ENCODE measurements at places on chromosomes 4 and X.

GRCh38 chr4:8922481-8922880 lies 50.8 kb upstream of the HMX1 start:
- DNase-seq, result no peak

DNA sequence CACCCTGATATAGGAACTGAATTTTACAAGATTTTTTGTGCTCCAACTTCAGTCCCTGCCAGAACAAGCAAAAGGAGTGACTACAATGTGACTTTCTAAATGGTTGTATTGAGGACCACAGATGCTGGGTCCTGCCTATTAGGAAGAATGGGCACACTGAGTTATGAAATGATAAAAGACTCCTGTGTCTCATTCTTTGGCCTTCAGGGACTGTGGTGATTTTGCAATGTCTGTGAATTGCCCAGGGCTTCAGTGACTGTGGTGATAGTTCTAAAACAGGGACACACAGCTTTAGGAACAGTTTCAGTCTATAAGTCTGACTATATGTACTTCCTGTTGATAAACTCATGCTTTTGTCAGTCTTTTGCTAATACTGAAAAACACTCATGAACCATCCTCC lies 210.2 kb downstream of the DMD start:
- DNase-seq, result no peak

GRCh38 chr4:139668036-139668435 lies 2.4 kb downstream of the MGST2 start:
- DNase-seq, result no peak

DNA sequence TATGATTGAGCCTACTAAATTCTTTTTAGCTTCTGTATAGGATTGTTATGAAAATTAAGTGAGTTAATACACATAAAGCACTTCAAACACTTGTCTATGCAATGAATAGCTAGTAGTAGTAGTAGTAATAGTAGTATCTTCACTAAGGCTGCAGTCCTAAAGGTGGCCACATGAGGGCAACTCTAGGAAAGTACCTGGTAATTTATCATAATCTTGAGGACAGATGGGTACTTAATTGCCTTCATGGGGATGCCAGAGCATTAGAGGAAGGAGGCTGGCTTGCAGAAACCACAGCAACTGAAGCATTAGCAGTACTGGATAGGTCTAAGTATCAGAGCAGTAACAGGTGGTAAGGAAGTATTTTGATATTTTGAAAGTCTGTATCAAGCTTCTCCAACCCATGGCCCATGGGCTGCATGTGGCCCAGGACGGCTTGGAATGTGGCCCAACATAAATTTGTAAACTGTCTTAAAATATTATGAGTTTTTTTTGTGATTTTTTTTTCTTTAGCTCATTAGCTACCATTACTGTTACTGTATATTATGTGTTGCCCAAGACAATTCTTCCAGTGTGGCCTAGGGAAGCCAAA lies 17.3 kb downstream of the NIPAL1 start:
- no peak for DNase-seq

DNA sequence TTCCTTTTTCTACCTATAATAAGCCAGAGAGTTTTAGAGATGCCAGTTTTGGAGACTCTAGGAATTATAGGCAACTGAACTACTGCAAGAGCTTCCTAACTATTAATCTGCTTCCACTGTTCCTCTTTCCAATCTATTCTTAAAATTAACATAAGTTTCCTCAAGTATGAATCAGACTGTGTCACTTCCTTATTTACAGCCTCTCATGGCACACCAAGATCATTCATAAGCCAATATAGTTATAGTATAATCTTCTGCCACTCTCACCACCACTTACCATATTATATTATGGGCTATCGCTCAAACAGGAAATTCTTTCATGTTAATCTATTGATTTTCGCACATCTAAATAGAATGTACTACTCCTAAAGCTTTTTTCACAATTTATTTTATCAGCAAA lies 383.5 kb downstream of the STPG2 start:
- no peak for DNase-seq

- no peak for DNase-seq
Measured at GRCh38 chr4:64814616-64815015, 405.4 kb upstream of the TECRL start.
